AG04450 (cell line): ENCODE measurements at places on chromosomes 16 and 17. TPM values are rescaled to one million over a fixed set of nuclear protein-coding genes. Genes with fewer than 3 reads are reported as not detected.

The SLC43A2 gene
- 5.3 and 6.8 TPM in 2 replicates for polyA plus RNA-seq

DNA sequence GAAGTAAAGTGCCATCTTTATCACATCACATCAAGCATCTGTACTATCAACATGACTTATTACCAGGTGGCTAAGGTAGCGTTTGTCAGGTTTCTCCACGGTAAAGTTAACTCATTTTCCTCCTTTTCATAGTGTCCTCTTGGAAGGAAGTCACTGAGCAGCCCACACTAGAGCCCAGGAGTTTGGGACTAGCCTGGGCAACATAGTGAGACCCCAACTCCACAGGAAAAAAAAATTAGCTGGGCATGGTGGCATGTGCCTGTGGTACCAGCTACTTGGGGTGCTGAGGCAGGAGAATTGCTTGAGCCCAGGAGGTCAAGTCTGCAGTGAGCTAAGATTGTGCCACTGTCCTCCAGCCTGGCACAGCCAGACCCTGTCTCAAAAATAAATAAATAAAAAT is 12.9 kb downstream of the CHD9 start:
- no peak for DNase-seq

The LUC7L3 gene
- 70.6 and 120 TPM in 2 replicates for polyA plus RNA-seq

GRCh38 chr16:2530629-2531318 is 434 bp downstream of the CEMP1 start:
- DNase-seq, result no peak

GRCh38 chr17:54839447-54839846 is 61.2 kb upstream of the TOM1L1 start:
- DNase-seq, result no peak

- no peak for DNase-seq
Observed at GRCh38 chr17:52191491-52191890, 33.0 kb upstream of the CA10 start.
